ENCODE measurements at places on chromosomes 1 and 21. TPM values are rescaled to one million over a fixed set of nuclear protein-coding genes. Genes with fewer than 3 reads are reported as not detected.

GRCh38 chr1:56910441-56910985, 55.3 kb downstream of the C8B start:
- DNase-seq = no peak

DNA sequence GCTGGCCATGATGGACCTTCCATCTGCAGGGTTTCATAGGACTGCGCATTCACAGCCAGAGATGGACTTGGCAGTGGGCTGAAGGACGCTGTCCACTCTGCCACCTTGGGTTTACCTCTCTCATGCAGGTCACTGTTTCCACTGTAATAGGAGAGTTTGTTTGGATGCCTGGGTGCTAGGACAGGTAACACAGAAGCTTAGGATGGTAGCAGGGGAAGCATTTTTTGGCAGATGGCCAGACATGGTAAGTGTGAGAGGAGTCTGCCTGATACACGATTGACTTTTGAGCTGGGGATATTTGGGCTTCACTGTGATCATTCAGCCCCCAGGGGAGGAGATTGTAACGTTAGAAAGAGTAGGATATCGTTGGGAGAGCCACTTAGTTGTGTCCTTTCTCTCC, 11.8 kb downstream of the PSEN2 start:
- DNase-seq = no peak

GRCh38 chr1:22121421-22121911, 21.4 kb downstream of the WNT4 start:
- no peak for DNase-seq

DNA sequence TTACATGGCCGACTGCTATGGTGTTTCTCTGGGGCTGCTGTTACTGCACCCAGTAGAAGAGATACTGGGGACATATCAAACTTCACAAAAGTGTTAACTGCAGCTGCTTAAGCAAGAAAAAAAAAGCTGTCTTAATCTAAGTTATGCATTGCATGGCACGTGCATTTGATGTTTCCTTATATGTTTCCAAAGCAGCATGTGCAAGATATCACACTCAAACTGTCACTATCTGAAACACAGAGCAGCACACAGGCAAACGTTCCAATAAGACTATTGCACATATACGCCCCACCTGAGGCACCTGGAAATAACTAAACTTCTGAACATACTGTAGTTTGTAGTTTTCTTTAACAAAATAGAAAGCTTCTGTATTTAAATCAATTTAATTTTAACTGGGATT, 671.4 kb upstream of the ADGRL2 start:
- no peak for DNase-seq

DNA sequence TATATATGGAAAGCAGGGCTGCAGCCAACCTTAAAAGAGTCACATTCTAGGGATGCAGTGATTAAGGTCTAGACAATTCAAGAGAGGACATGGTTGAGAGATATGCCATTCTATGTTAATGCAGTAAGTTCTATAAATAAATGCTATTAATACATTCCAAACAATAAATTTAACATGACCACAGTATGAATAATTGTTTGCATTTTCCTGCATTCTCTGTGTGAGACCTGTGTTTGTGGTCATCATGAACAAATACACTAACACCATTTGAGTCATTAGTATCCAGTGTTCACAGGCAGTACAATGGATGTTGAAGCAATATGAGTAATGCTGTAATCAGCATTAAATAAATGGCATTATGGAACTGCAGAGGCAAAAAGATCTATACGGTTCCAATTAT, 5.5 kb upstream of the ZRANB2 start:
- no peak for DNase-seq

- no peak for DNase-seq
Measured at GRCh38 chr1:214515544-214516433, 35.6 kb downstream of the PTPN14 start.

Gene ADGRB2
- total RNA-seq = 8.2 TPM

Gene POU3F1
- total RNA-seq = 1.8 TPM

Gene SLC39A1
- total RNA-seq = 93.2 TPM

Gene DNAJC6
- 53.8 TPM for total RNA-seq

Gene KLHDC8A
- total RNA-seq = not detected

Gene OR2M3
- total RNA-seq = not detected

Gene TSPAN2
- 3.5 TPM for total RNA-seq

Gene MYOM3
- total RNA-seq = not detected

Gene CFAP126
- not detected for total RNA-seq

Gene ALPL
- 41.6 TPM for total RNA-seq

Measured in osteocyte (in vitro differentiated cells).